ENCODE measurements at places on chromosomes 6 and 20.

DNA sequence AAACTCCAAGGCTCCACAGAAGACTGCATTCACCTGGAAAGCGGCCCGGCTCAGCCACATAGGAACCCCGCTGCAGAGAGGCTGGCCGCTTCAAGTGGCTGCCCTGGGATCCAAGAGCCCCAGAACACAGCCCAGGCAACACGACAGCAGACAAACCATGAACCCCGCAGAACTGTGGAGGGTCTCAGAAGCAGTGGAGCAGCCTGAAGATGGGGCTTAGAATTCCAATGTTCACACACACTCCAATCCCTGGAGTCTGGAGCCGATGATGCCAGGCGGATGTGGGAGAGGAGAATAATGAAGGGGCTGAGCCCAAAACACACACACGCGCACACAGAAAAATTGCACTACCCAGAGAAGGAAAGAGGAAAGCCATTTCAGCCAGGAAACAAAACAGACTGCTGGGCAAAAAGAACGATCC lies 52.4 kb downstream of the NINL start:
- DNase-seq: peak; percentile 58

- DNase-seq: no peak
Observed at GRCh38 chr20:63572788-63573646, 1.0 kb downstream of the HELZ2 start.

GRCh38 chr6:108869876-108870275 lies 21.7 kb downstream of the ARMC2 start:
- DNase-seq: no peak

- DNase-seq: no peak
Observed at GRCh38 chr20:45069261-45069660, 31.7 kb downstream of the KCNS1 start.

DNA sequence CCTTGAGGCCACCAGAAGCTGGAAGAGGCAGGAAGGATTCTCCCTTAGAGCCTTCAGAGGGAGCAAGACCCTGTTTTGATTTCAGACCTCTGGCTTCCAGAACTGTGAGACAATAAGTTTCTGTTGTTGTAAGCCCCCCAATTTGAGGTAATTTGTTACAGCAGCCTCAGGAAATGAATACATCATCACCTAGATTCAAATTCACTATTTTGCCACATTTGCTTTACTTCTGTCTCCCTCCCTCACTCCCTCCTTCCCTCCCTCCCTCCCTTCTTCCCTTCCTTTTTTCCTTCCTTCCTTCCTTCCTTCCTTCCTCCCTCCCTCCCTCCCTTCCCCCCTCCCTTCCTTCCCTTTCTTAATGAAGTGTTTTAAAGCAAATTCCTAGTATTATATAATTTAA lies 58.1 kb upstream of the KIF13A start:
- DNase-seq: no peak

- DNase-seq: no peak
Observed at GRCh38 chr6:107532706-107533105, 42.8 kb downstream of the SOBP start.

GRCh38 chr6:32562940-32563339 lies 26.7 kb downstream of the HLA-DRB1 start:
- DNase-seq: no peak

GRCh38 chr20:24468401-24469115 lies 871 bp upstream of the SYNDIG1 start:
- DNase-seq: no peak

DNA sequence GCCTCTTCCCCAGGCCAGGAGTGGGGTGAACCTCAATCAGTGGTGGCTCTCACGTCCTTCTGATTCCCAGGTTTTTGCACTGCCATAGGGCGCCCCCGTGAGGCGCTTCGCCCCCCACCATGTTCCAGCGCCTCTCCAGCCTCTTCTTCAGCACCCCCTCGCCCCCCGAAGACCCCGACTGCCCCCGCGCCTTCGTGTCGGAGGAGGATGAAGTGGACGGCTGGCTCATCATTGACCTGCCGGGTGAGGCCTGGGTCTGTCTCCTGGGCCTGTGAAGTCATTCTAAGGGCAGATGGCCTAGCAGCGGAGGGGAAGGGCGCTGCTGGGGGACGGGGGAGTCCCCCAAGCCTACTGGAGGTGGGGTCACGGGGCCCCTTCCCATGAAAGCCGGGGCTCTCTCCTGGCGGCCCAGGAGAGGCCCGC lies 4.5 kb downstream of the TP53INP2 start:
- DNase-seq: peak; percentile 41

DNA sequence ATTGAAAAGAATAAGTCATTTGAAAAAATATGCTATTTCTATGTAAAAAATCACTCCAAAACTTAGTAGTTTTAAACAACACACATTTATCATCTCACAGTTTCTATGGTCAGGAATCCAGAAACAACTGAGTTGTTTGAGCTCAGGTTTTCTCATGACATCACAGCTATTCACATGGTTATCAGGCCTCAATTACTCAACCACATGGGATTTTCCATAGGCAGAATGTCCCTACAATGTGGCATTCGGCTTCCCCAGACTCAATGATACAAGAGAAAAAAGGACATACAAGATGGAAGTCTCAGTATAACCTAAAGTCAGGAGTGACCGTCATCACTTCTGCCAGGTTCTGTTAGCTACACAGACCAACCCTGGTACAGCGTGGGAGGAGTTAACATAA lies 3.4 kb upstream of the SLC35D3 start:
- no peak for DNase-seq

DNA sequence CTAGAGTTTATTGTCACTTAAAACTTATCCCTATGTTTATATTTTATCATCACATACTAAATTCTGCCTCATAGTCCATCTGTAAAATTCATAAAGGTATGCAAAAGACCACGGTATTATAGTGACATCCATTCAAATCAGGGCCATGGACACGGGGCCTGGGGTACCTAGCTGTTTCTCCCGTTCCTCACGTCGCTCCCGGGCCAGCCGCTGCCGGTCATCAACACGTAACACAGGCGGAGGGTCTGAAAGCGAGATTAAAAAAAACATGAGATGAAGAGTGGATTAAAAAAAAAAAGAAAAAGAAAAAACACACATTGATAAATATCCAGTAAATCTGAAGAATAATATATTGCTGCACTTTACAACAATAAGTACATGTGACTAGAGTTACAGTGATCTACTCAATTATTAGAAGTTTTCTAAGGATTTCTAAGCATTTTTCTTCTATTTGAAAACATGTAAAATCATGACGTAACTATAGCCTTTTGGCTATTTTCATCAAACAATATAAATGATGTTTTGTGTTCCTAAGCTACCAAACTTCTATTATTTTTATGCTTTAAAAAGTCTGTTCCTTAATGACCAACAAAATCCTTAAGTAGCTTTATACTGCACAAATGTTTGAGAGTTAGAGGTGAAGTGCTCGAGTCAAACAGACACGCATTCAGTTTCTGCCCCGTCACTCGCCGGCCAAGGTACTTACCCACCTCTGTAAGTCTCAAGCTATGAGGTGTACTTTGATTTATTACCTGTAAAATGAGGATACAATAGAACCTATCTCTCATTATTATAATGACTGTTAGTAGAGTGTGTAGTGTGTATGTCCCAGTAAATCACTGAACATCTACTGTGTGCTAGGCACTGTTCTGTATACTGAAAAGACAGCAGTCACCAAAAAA lies 122.1 kb upstream of the BCLAF1 start:
- no peak for DNase-seq

DNA sequence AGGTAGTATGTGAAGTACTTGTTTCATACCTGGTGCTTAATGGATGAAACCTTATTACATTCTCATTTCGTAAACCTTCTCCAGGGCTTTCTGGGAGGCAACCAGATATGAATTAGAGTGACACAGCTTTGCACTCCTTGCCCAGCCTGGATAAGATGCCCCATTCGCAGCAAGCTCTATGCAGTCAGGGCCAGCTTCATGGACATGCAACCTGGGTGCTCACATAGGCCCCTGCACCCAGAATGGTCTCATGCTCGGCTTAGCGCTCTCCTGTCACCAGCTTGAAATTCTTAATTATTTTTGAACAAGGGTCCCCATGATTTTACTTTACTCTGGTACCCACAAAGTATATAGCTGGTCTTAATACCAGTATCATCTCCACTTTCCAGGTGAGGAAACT lies 11.3 kb upstream of the PTGIS start:
- no peak for DNase-seq

DNA sequence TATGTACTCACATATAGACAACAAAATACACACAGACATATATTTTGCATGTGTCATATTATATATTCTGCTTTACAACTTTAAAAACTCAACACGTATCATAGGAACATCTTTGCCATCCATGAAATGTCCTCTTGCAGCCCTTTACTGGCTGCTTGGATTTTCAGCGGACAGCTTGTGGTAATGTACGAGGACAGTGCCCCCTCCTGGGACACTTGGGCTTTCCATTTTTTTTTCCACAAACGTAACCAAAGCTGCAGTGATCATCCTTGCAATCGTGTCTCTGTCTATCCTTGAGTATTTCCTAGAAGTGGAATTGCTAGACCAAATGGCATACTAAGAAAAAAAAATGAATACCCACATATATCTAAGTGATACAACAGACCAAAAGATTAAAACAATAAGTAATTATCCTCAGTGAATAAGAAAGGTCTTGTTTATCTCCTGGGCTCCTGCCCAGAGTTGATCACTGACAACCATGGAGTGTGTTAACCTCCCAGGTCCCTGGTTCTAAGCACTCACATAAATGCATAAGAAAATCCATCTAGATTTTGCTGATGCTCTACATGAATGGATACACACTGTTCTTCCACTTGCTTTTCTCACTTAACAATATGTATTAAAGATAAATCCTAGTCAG lies 18.1 kb downstream of the BPI start:
- DNase-seq: peak; percentile 78

DNA sequence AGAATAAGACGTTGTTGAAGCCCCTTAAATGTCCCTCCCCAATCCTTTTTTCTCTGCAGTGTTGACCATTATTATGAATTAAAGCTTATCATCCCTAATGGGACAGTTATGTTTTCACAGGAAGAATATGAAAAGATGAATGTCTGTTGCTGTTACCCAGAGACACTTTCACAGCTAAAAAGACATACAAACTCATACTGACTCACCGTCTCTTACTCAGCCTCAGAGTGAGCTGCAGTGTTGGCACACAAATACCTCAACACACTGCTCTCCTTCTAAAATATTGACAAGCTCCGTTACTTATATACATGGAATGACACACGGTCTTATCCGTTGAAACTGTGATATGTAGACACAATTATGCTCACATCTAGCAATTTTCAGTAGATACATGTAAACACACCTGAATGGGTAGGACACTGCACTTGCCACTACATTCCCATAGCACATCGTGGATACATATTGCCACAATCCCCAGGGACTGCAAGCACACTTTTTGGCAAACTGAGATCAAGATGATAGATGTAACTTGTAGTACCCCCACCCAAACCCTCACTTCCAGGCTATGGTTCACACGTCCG lies 9.6 kb upstream of the SAPCD1 start:
- peak; percentile 76 for DNase-seq
